ENCODE measurements at places on chromosomes 4 and X.

GRCh38 chr4:99710681-99711345 lies 53.2 kb upstream of the C4orf54 start:
- no peak for DNase-seq

GRCh38 chrX:471281-471680 lies 84.6 kb upstream of the PPP2R3B start:
- no peak for DNase-seq

GRCh38 chr4:762211-763190 lies 56.9 kb downstream of the PCGF3 start:
- DNase-seq = no peak

DNA sequence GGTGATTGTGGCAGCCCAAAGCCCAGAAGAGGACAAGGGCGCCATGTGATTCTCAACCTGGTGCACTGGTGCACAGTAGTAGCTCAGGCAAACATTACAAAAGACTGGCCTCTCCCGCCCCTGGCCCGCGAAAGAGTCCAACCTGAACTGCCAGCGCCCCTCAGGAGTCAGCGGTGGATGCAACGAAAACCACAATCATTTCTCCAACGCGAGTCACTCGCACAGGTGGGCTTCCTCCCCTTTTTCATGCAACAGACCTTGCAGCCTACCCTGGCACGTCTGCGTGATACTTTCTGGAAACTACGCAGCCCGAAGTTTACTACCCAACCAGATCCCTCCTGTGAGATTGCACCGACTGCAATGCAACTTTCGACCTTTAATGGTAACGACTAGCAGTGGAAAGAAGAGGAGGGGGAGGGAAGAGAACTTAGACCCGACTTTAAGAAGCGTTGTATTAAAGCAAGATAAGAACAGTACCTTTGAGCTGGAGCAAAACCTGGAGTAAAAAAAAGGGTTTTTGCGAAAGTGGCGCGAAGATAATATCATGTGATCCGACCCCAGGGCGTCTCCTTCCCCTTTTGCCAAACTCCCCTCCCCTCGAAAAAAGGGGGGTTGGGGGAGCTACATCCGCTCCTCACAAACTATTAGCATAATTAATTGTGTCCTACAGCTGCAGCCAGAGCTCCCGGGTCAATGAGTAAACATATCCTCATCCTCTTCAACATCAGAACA lies 63.3 kb upstream of the CCDC160 start:
- DNase-seq = peak; percentile 67

DNA sequence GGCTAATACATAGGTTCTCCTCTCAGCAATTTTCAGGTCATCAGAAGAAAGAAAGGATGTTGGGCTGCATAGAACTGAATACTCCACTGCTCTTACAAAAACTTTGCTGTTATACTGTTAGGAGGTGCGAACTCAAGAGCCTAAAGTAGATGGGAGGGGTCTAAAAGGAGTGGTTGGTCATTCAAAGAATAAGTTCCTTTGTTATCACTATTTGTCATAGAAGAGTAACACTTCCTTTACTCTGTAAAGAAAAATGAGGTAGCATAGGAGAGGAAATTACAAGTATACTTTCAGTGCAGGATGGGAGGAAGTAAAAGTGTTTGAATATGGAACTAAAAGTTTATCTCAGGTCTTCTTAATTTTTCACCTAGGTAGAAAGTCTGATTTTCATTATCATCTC lies 61.5 kb downstream of the CCNI start:
- DNase-seq = no peak

DNA sequence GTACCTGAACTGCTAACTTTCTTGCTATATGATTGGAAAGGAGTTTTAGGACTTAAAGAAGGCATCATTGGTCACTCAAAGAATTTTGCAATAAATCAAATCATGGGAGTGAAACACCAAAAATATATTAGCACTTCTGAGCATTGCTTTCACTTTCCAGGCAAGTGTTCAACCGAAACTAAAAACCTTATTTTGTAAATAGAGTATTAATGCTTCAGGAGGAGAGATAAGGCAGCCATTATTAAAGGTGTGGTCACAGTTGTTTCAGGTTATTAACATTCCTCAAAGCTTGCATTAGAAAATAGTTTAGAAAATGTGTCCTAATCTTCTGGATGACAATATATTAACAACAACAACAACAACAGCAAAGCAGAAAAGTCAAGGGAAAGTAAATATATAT lies 92.3 kb upstream of the TLL1 start:
- no peak for DNase-seq

Measured in iPS-NIHi11 (cell line).